ENCODE measurements at places on chromosomes 3 and 15.

DNA sequence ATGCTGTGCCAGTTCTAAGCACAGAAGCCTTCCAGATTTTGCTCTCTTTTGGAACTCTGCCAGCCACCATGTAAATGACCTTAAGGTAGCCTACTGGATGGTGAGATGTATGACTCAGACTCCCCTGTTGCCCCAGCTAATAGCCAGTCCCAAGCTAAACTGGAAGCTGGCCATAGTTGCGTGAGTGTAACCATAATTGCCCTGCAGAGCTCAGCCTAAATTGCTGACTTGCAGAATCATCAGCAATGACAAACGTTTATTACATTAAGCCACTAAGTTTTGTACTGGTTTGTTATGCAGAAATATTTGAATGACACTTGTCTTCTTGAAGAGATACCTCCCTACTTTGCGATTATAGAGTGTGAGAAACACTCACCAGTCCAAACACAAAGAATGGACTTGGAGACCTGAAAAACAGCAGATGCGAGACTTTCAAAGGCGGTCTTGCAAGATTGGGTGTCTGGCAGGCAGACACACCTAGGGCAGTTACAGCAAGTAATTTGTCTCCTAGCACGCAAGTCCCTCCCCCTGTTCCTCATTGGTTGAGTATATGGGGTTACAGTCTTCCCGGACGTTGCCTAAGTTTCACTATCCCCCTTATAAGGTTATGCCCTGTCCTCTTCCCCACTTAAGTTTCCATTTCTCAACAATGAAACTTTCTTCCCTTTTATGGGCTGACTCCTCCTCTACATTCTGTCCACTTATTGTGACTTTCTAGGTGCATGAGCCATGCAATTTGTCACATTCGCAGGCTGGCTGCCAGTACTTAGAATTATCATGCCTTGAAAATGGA, 83.6 kb upstream of the XCR1 start:
- DNase-seq, result peak; percentile 46

DNA sequence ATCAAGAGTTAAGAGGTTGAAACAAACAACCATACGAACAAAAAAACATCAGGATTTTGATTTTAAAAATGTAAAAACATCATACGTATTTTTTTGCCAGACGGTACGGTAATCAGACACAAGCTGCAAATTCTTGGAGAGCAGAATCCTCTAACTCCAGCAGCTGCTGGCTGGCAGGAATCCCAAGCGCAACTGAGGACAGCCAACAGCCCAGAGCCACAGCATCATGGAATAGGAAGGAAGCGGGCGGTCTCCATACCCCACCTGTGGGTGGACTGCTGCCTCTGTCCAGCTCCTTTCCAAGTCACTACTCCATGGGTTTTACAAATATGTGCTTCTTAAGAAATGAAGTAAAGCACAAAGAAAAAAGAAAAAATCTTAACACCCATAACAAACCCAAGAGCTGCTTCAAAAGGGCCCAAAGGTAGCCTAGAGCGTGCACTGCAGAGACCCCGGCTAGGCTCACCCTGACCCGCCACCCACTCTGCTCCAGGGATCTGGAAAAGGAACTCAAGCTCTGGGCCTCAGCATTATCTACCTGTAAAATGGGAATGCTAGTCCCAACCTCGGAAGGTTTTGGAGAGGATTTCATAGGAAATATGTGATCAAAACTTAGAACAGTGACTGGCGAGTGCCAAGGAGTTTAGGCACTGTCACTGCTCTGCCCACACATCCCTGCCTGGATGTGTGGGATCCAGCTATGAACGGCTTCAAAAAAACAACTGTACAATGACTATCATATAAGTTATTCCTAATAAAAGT, 33.4 kb downstream of the ZXDC start:
- DNase-seq, result no peak

DNA sequence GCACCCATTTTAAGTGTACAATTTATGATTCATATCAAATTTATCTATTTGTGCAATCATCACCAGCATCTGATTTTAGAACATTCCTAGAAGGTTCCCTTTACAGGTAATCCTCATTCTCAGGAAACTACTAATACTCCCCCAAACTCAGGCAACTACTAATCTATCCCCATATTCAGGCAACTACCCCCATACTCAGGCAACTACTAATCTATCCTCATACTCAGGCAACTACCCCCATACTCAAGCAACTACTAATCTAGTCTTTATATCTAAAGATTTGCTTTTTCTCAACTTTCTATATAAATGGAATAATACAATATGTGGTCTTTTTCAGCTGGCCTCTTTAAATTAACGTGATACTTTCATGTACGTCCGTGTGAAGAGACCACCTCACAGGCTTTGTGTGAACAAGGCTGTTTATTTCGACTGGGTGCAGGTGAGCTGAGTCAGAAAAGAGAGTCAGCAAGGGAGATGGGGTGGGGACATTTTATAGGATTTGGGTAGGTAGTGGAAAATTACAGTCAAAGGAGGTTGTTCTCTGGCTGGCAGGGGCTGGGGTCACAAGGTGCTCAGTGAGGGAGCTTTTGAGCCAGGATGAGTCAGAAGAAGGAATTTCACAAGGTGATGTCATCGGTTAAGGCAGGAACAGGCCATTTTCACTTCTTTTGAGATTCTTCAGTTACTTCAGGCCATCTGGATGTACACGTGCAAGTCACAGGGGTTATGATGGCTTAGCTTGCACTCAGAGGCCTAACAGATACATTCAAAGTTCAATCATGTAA, 1444.5 kb upstream of the CADM2 start:
- DNase-seq, result no peak

GRCh38 chr3:48612309-48612708, 2.9 kb upstream of the UQCRC1 start:
- DNase-seq, result no peak
